Daoy (cell line): ENCODE measurements at places on chromosomes 11 and 22. TPM values are rescaled to one million over a fixed set of nuclear protein-coding genes. Genes with fewer than 3 reads are reported as not detected.

- no peak for DNase-seq
Observed at GRCh38 chr11:71079795-71080194, 172.6 kb downstream of the SHANK2 start.

GRCh38 chr22:30386608-30386959, 627 bp downstream of the RNF215 start:
- no peak for DNase-seq

- no peak for DNase-seq
Observed at GRCh38 chr11:112448168-112448567, 187.5 kb upstream of the PLET1 start.

GRCh38 chr11:45896422-45896984, 10.6 kb downstream of the FREY1 start:
- DNase-seq, result no peak

GRCh38 chr22:20531404-20532201, 24.2 kb downstream of the MED15 start:
- peak; percentile 96 for DNase-seq

The KCNJ5 gene
- not detected in 2 replicates for total RNA-seq

DNA sequence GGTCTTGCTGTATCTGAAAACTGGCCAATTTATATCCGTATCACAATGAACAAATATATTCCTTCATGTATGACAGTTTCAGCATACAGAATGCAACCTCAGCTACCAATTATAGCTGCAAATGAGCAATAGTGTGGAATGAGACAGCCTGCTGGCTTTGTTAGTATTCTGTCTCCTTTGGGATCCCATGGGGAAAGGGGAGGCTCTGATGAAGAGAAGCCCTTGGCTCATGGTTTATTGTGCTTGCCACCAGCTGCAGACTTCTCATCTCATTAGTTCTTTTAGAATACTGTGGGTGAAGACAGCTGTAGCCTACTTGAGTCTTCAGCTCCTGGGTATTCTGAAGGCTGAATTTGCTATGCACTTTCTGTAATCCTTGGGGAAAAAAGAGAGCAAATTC, 42.4 kb downstream of the PITPNB start:
- no peak for DNase-seq

The KIAA1671 gene
- total RNA-seq, result 3.1 and 5.5 TPM in 2 replicates

GRCh38 chr11:3132831-3133260, 32.3 kb downstream of the OSBPL5 start:
- DNase-seq, result no peak

The BIK gene
- total RNA-seq, result 11.5 and 14.4 TPM in 2 replicates

DNA sequence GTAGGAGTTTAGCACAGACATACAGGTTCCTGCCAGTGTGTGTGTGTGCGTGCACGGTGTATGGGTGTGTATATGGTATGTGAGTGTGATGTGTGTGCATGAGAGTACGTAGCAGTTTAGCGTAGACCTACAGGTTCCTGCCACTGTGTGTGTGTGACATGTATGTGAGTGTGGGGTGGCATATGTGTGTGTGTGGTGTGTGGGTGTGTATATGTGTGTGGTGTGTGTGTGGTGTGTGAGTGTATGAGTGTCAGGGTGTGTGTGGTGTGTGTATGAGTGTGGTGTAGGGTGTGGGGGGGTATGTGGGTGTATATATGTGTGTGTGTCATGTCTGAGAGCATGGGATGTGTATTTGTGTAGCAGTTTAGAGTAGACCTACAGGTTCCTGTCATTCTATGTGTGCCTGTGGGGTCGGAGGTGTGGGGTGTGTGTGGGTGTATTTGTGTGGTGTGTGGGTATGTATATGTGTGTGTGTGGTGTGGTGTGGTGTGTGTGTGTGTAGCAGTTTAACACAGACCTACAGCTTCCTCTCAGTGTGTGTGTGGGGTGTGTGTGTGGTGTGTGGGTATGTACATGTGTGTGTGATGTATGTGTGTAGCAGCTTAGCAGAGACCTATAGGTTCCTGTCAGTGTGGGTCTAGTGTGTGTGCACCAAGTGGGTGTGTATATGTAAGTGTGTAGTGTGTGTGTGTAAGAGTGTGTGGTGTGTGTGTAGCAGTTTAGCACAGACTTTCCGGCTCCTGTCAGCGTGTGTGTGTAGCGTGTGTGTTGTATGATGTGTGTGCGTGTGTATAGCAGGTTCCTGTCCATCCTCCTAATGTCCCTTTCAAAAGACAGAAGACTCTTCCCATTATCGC, 31.8 kb upstream of the TBCEL start:
- no peak for DNase-seq

DNA sequence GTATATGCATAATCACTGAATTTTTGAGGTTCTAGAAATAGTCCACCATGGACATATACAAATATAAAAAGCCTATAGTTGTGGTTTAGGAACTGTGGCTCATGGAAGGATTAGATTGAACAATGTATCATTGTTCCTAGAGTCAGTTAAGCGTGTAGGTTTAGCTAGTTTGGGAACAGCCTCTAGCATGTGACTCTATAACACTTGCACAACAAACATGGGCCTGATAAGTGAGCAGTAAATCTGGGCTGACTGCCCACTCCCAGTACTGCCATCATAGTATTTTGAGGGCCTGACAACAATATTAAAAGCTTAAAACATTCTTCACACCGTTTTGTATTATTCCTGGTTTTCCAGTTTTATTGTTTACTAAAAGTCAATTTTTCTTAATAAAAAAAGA, 47.0 kb downstream of the YAP1 start:
- peak; percentile 53 for DNase-seq

DNA sequence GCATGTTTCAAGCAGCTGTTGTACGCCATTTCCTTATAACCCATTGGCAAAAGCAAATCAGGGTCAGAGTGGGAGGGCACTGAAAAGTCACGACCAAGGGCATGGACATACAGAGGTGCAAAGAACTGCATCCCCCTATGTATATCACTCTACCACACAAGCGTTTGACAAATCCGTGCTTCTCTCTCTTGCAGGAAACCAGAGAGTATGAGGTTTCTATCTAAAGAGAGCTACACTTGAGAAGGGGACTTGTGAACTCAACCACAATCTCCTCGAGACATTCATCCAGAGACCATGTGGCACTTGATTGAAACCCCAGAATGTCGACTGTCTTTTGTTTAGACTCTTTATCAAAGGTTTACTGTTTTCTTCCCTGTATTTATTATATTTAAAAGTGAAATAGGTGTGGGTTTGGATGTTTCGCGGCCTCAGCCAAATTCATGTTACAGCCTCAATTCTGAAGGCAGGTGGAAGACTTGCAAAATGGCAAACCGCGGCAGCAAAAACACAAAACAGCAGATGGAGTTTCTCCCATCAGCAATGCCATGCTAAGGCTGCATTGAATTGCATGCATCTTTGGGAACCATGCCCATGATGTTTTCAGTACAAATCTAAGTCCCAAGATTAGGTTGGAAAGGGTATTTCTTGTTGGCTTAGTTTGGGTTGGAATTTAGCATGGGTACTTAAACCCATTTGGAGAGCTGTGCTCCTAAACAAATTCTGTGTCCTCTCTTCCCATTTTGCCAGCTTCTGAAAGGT, 48.8 kb upstream of the ASPHD2 start:
- no peak for DNase-seq

DNA sequence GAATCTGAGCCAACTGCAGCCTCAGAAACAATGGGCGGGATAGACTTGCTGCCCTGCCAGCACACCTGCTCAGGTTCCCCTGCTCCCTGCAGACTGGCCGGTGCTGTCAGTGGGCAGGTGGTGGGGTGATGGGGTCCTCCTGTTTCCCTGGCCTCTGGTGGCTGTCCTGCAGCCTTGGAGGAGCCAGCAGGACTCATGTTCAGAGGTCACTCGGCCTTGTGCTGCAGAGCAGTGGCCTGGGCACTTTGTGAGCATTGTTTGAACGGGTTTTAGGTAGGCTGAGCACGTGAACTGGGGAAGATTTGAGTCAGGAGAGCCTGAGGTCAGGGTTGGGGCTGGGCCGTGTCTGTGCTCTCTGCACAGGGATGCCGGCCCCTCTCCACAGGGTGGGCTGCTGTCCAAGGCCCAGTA, 17.6 kb downstream of the PPIL2 start:
- no peak for DNase-seq
